Head of caudate nucleus (tissue), 42 donors: ENCODE measurements at places on chromosomes 11 and 22.

GRCh38 chr11:73287400-73288101, 15.4 kb downstream of the P2RY6 start:
- no peak for DNase-seq

DNA sequence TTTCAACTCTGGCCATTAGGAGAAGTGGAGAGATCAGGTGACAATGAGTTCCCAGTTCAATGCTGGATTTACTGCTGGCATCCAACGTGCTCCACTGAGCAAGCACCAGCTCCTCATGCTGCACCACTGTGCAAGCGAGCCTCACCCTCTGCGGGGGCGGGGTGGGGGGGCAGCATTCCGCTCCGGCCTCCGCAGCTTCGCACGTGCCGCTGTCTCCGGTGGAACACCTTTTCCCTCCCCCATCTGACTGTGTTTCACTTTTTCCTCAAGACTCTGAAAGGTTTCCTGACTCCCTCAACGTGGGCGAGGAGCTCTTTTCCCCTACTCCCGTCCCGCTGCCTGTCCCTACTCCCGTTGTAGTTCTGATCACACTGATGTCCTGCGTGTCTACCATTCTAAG, 835 bp upstream of the RHOD start:
- DNase-seq = peak; percentile 64

- no peak for DNase-seq
Measured at GRCh38 chr11:65209711-65210360, 28.1 kb downstream of the CAPN1 start.

- DNase-seq = no peak
Measured at GRCh38 chr22:48663297-48663696, 1164.4 kb downstream of the BRD1 start.

GRCh38 chr11:126346586-126346940, 8.9 kb upstream of the ST3GAL4 start:
- DNase-seq = no peak

DNA sequence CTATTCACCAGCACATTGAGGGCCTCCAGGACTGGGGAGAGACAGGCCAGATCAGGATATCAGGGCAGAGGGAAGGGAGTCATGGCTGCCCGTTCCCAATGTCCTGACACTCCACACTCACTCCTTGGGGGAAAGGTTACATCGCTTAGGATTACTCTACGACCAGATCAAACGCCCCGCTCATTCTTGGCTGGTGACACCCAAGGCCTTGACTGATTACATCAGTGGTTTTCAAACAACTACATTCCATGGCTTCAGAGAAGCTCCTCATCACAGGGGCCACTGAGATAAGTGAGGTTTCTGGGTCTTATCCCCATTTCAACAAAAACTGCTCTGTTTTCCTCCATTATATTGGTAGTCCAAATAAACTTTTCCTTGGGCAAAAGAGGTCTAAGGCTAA, 15.0 kb downstream of the UBE2L6 start:
- no peak for DNase-seq

DNA sequence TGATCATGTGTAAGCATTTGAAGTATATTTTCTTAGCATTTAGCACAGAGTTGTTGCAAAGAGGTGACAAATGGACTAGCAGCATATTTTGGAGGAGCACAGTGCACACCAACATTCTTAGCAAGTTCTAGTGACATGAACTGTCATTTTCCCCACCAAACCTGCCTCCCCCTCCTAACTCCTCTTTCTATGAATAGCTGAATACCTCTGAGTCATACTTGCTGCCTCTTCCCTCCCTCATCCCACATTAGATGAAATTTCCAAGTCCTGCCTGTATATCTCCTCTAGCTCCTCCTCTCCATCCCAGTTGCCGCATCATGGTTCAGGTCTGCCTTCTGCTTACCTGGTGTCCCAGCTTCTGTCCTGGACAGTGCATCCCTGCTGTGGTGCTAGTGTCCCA, 7.2 kb downstream of the OSBP2 start:
- no peak for DNase-seq

GRCh38 chr11:73968356-73968966, 14.2 kb downstream of the UCP2 start:
- no peak for DNase-seq
